Effector memory CD8-positive, alpha-beta T cell (primary cell): ENCODE measurements at places on chromosomes 1 and 21.

DNA sequence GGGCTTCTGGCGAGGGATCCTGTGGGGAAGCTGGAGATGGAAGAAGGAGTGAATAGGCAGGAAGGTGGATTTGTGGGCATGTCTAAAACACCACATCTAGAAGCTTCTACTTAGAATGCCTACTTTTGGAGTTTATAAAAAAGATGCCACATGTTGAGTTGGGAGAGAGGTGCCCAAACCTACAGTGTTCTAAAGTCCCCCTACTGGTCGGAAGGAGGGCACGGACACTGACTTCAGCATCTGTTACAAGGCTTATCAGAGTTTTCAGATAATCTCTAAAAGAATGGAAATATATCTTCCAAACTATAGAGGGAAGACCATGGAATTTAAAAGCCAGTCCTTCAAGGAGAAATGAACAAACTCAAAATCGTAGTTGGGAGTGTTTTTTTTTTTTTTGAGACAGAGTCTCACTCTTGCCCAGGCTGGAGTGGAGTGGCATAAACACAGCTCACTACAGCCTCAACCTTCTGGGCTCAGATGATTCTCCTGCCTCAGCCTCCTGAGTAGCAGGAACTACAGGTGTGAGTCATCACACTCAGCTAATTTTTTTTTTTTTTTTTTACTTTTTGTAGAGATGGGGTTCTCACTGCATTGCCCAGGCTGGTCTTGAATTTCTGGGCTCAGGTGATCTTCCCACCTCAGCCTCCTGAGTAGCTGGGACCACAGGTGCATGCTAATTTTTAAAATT lies 14.8 kb downstream of the IBA57 start:
- DNase-seq = no peak

GRCh38 chr1:206893380-206893779 lies 3.9 kb upstream of the IL24 start:
- no peak for DNase-seq

DNA sequence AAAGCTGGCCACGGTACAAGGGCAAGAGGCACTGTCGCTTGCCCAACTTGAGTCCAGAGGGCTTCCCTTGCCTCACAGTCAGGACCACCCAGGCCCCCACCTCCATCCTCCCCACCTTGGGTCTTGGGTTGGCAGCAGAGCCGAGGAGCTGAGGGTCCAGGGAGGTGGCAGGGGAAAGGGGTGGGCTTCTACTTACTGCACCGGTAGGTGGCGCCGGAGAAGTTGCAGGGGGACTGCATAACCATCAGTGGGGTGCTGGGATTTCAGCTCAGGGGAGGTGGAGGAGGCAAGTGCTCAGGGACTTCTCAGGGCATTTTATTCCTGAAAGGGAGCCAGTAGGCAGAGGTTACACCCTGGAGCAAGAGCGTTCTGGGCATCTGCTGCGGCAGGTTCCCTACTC lies 44.0 kb downstream of the TRIM62 start:
- peak; percentile 12 for DNase-seq

GRCh38 chr21:8992731-8993174 lies 1528.6 kb upstream of the TPTE start:
- no peak for DNase-seq
